ENCODE measurements at places on chromosomes 7 and 10.

DNA sequence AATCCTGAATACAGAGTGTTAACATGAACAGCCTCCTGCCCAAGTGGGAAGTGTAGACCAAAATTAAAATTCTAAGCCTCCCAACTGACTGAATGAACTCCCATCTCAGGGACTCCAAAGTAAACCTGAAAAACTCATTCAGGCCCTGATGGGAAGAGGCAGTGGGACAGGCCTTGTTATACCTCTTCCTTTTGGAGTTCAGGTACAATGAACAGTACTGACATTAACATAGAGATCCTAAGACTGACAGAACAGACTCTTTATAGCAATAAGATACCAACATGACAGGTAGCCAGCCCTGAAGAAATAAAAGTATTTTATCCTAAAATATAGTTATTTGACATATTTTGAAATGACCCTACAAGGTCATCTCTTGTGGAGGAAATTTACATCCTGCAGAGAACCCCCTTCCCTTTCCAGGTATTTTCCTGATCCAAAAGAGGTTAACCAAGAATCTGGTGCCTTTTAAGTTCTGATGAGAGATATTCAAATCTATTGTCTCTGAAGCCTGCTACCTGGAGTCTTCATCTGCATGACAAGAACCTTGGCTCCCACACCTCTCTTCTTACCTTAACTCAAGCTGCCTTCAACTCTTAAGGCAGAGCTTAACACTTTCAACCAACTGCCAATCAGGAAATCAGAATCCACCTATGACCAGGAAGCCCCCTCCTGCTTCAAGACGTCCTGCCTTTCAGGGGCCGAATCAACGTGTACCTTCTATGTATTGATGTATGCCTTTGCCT, 103.3 kb upstream of the PFKP start:
- DNase-seq, result no peak

GRCh38 chr7:16420329-16420648, 1.0 kb downstream of the CRPPA start:
- no peak for DNase-seq

DNA sequence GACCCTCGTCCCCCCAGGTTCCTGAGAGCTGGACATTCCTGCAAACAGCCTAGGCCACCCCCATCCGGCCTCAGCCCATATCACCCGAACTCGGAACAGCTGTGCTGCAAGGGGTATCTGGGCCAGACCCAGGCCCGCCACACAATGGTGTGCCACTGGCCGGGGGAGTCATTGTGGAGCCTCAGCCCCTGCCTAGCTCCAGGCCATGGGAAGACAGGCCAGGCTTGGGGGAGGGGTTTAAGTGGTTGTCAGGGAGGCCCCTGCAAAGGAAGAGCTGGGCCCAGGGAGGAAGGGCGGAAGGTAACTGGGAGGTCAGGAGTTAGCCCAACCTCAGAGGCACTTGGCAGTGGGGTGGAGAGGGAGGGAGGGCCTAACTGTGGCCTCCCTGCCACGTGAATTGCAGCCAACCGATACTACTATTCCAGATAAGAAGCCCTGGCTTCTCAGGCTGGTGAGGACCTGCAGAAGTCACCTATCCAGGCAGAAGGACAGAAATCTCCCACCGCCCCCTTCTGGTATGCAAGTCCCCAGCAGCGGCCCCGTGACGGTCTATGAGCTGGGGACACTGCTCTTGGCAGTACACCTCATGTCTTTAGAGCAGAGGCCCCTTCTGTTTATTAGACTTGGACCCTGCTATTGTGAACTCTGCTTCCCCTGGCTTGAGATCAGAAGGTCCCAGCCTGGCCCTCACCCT, 26.8 kb downstream of the VSIR start:
- no peak for DNase-seq

GRCh38 chr10:24235471-24235870, 26.5 kb downstream of the KIAA1217 start:
- no peak for DNase-seq

DNA sequence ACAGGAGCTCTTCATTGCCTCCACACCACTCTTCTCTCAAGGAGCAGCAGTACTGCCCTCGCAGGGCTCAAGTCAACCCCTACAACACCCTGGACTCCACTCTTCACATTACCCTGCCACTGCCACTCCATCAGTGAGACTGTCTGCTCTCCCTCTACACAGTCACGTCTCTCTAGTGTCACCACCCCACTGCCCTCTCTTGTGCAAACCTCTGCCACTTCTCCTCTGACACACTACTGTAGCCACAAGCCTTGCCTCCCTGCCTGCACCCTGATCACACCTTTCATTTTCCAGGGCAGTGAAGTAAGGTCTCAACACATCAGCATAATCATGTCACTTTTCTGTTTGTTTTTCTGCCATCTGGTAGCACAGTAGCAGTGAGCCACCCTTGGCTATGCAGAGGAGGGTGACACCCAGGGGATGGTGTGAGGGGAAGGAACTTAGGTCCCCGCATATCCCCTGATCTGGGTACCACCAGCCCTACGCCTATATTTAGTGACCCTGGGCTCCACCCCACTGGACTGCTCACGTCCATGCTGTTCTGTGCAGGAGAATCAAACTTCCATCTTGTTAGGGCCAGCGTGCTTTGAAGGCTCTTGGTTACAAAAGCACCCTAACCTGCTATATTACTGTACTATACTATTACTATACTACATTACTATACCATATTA, 1.6 kb downstream of the C10orf143 start:
- no peak for DNase-seq

GRCh38 chr10:13684252-13684791, 97.6 kb downstream of the PRPF18 start:
- DNase-seq, result peak; percentile 76

DNA sequence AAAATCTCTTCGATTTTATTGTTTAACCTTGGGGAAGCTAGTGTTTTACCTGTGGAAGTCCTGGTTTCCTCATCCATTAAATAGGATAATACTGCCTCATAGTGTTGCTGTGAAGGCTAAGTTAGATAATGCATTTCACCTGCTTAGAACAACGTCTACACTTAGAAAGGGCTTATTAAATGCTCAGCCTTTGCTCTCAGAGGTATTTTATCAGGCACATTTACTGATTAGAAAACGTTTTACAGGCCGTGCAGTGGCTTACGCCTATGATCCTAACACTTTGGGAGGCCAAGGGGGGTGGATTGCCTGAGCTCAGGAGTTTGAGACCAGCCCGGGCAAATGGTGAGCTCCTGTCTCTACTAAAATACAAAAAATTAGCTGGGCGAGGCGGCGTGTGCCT, 144.4 kb downstream of the INSYN2A start:
- no peak for DNase-seq

DNA sequence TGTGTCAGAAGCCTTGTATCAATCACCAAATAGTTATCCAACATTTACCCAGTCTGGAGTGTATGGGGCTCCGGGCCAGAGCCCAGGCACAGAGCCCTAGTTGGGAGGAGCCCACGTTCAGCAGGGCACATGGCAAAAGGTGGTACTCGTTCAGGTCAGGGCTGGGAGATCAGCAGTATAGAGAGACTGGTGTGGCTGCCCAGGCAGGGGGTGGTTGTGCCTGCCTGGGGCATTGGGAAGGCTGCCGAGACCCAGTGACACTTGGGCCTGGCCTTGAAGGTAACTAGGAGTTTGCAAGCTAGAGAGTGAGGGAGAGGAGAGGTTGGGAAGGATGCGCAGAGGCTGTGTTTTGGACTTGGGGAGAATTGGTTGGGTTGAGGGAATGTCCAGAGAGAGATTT, 48.9 kb upstream of the IGFBP3 start:
- DNase-seq, result no peak

GRCh38 chr10:124210263-124210662, 116.9 kb upstream of the CHST15 start:
- no peak for DNase-seq

DNA sequence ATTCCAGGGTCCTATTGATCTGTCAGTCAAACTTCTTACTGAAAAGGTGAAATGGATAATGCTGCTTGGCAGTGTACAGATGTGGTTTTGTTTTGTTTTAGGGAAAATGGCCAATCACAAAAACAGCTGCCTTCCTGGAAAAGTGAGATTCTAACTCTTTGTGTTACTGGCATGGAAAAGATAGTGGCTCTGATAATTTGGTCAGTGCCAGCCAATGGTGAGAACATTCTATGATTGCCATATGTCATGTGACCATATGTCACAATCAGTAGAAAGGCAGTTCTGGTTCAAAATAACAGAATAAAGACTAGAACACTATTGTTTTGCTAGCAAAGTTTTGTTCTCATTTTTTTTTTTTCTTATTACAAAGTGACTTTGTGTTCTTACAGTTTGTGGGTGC, 139.2 kb upstream of the CCDC6 start:
- DNase-seq, result no peak

GRCh38 chr10:1939016-1939415, 201.7 kb upstream of the ADARB2 start:
- no peak for DNase-seq

- no peak for DNase-seq
Observed at GRCh38 chr10:116696919-116697318, 45.4 kb downstream of the HSPA12A start.

- no peak for DNase-seq
Observed at GRCh38 chr7:139626817-139627216, 103.3 kb downstream of the CLEC2L start.

- DNase-seq, result no peak
Observed at GRCh38 chr7:110623436-110623835, 467.5 kb upstream of the LRRN3 start.

DNA sequence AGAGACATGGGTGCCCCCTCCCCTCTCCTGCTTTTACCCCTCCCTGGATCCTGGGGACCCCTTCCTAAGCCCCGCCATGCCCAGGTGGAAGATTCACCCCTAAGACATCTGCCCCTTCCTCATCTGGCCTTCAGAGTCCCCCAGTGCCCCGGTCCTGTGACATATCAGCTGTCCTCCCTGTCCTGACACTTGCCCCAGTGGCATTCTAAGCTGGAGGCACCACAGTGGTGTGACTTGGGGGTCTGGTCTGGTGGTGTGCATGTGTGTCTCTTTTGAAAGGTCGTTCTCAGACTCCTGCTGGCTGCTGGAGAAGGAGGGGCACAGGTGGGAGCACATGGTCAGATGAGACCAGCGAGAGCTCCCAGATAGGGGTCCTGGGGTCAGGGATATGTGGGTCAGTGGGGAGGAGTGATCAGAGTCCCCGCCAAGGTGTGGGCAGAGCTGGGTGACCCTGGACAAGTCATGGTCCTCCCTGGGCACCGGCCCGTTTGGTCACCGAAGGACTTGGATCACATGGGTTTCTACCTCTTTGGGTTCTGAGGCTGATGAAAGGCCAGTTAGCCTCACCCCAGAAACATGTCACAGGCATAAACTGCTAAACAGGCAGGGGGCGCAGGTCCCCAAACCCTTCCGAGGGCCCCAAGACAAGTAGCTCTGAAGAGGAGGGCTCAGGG, 645 bp upstream of the TFR2 start:
- no peak for DNase-seq

- no peak for DNase-seq
Observed at GRCh38 chr7:123415625-123416024, 118.8 kb downstream of the IQUB start.

DNA sequence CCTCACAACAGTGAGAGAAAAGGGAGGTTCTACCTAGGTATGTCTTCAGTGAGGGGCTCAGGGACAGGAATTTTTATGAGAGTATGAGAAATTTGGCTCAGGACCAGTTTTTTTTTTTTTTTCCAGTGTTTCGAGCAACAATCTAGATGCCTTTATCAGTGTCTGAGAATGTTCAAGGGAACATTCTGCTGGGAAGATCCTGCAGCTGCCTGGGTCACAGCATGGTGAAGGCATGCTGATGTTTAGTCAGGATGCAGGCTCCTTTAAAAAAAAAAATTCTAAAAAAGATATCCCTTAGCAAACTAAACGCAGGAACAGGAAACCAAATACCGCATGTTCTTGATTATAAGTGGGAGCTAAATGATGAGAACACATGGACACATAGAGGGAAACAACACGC, 31.0 kb downstream of the SBDS start:
- no peak for DNase-seq
